Naive thymus-derived CD4-positive, alpha-beta T cell (primary cell): ENCODE measurements at places on chromosomes 6 and 20.

GRCh38 chr20:48605364-48606171 lies 222.2 kb downstream of the PREX1 start:
- no peak overlapping the region for H3K4me3 ChIP-seq
- H3K4me1 ChIP-seq, result no peaks in the 10 kb centered on the region
- H3K27me3 ChIP-seq, result no peaks in the 10 kb centered on the region
- H3K36me3 ChIP-seq, result no peaks in the 10 kb centered on the region
- DNase-seq, result no peak

DNA sequence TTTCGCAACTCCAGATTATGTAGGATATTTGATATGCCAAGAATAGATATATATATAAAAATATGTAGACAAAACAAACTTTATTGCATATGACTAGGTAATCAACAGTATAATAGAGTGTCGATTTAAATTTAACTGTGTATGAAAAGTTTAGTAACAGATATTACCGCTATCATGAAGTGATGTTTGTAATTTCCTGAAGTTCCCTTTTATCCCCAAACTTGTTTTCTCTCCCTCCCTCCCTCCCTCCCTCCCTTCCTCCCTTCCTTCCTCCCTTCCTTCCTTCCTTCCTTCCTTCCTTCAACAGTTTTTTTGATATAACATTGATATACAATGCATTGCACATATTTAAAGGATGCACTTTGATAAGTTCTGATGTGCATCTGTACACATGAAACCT lies 15.2 kb downstream of the ADGB start:
- no peak overlapping the region for H3K4me3 ChIP-seq
- no peak overlapping the region for H3K27ac ChIP-seq
- H3K36me3 ChIP-seq, result no peaks in the 10 kb centered on the region
- DNase-seq, result no peak
- H3K27me3 ChIP-seq, result no peaks in the 10 kb centered on the region

DNA sequence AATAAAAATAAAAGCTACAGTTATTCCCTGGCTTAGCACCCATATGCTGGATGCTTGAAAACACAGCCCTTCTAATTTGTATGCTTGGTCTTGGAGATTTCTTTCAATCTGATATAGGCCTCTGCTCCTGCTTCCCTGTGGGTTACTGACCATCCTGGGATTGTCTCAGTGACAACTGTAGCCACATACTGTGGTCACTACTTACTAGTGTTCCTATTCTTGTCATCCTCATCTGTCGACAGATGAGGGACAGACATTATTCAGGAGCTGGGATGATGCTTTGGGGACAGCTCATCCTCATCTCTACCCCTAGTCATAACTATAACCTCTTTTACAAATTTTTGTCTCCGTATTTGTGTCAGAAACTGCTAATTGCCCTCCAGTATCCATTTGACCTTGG lies 388.9 kb upstream of the MAP3K7 start:
- no peaks in the 10 kb centered on the region for H3K27me3 ChIP-seq
- H3K4me3 ChIP-seq, result no peak overlapping the region
- H3K4me1 ChIP-seq, result no peaks in the 10 kb centered on the region

DNA sequence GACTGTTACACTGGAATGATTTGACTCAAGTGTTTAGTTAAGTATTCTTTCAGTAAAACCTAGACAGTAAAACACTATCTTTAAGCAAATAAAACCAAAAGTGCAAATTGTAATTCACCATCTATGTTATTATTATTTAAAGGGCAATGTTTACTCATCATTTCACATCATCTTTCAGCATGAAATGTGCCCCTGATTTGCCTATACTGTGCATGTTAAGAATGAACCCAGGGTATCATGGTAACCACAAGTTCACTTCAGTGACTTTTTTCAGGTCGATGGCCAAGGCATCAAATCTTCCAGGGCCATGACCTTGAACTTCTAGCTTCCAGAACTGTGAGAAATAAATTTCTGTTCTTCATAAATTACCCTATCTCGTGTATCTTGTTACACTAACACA lies 2.1 kb upstream of the HLA-DOB start:
- H3K4me3 ChIP-seq, result no peak overlapping the region
- no peak overlapping the region for H3K27ac ChIP-seq
- H3K36me3 ChIP-seq, result no peaks in the 10 kb centered on the region

DNA sequence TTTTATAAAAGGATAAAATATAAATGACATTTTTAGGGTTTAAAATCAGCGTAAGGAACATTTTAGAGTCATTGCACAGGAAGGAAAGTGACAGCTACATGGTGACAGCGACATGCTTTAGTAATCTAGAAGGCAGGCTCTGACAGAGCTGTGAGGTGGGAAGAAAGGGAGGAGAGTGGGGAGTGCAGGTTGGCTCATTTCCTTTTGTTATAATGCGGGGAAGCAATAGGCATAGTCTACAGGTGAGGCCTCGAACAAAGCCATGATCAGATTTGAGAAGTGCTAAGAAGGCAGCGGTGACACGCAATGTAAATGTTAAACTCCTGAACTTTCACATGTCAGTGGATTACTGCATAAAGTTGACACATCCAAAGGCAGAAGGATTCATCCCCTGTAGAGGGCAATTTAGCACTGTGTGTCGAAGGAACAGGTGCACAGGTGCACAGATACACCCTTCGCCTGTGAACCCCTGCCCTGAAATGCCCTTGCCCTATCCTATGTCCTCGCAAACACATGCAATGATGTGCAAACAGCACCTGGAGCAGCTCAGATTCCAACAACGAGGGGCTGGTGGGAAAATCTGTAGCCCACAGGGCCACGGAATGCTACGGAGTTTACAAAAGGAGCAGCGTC lies 32.4 kb upstream of the SMOC2 start:
- H3K27me3 ChIP-seq, result no peaks in the 10 kb centered on the region
- H3K36me3 ChIP-seq, result no peaks in the 10 kb centered on the region
- no peak overlapping the region for H3K4me3 ChIP-seq
- no peaks in the 10 kb centered on the region for H3K4me1 ChIP-seq
- DNase-seq, result no peak

DNA sequence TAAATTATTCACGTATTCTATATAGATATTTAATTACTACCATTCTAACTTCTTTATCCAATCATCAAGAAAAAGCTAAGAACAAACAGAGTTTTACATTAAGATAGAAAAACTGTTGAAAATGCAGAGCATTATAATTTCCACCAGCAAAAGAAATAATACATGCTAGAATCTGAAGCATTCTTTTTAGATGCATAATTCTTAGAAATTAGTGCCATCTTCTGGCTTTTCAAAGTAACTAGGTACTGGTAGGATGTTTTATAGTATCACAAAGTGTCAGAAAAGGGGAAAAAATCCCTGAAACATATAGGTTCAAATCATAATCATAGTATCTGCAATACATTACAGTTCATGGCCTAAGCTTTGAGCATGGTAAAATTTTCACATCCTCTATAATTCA lies 178.9 kb downstream of the PHF3 start:
- DNase-seq, result no peak
- no peaks in the 10 kb centered on the region for H3K36me3 ChIP-seq
- H3K4me1 ChIP-seq, result no peaks in the 10 kb centered on the region
- H3K4me3 ChIP-seq, result no peak overlapping the region

GRCh38 chr6:57173056-57173885 lies 1.1 kb downstream of the BAG2 start:
- H3K36me3 ChIP-seq, result no peaks in the 10 kb centered on the region
- H3K27me3 ChIP-seq, result no peaks in the 10 kb centered on the region
- H3K4me1 ChIP-seq, result peaks cover 4% of the 10 kb centered on the region
- peak overlapping the region; percentile 87 for H3K27ac ChIP-seq
- H3K4me3 ChIP-seq, result peak overlapping the region; percentile 57
